RPMI8226 (cell line): ENCODE measurements at places on chromosomes 1 and 21.

DNA sequence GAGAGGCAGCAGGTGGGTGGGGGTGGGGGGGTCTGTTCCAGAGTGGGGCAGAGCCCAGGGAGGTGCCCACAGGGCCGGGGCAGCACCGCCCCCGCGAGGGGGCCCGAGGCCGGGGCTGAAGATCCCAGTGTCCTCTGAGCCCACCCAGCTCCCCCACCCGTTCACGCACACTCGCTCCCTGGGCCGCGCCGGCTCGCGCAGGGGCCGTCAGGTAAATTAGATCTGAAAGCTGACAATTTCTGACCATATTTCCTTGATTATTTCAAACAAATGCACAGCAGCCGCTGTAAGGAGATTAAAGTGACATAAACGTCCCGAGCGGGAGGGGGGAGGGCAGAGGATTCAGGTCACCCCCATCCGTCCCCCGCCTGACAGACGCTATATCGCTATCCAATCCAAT, 118.0 kb downstream of the CASZ1 start:
- DNase-seq: no peak

- DNase-seq: no peak
Measured at GRCh38 chr1:83097715-83098114, 901.2 kb downstream of the TTLL7 start.

DNA sequence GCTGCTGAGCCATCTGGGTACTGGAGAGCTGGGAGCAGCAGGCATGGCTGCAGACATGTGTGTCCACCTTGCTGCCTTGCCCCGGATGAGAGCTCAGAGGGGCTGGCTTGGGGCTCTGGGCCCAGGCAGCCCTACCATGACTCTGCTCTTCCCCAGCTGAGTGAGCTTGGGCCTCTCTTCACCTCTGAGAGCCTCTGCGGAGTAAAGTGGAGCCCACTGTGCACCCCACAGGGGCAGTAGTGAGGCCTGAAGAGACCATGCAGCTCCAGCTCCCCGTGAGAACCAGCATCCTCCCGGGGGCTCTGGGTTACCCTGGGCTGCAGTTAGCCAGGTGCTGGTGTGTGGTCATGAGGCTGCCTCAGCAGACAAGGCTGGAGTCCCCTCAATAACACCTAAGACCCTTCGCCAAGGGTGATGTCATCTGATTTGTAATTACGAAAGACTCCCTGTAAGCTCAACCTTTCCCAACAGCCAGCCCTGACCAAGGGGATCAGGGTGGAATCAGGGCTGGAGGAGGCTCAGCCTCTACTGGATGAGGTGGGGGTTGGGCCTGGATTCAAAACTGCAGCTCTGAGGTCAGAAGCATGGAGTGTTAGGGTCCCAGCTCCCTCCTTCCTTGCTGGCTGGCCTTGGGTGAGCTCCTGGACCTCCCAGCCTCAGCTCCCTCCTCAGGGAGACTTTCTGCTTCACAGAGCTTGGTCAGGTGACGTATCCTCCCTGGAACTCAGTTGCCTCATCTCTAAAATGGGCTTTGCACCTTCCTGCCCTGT, 308.0 kb downstream of the MATN1 start:
- DNase-seq: no peak

DNA sequence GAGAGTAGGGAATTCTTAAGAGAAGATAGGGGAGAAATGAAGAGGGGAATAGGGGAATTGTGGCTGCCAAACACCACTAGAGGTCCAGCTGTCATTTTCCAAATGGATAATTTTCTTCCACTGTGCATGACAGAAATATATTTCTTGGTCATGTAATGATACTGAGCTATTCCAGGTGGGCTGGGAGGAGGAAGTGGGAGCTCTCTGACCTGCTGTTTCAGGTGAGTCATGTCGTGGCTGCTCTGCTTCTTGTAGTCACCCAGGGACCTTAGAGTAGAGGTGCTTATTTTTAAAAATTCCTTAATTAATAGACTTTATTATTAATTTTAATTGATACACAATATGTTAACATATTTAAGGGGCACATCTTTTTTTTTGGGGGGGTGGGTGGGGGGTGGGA, 11.9 kb downstream of the PDE4B start:
- DNase-seq: peak; percentile 40

GRCh38 chr1:200380589-200381021, 29.2 kb downstream of the ZNF281 start:
- no peak for DNase-seq

GRCh38 chr1:82598812-82599211, 798.1 kb downstream of the ADGRL2 start:
- DNase-seq: no peak

DNA sequence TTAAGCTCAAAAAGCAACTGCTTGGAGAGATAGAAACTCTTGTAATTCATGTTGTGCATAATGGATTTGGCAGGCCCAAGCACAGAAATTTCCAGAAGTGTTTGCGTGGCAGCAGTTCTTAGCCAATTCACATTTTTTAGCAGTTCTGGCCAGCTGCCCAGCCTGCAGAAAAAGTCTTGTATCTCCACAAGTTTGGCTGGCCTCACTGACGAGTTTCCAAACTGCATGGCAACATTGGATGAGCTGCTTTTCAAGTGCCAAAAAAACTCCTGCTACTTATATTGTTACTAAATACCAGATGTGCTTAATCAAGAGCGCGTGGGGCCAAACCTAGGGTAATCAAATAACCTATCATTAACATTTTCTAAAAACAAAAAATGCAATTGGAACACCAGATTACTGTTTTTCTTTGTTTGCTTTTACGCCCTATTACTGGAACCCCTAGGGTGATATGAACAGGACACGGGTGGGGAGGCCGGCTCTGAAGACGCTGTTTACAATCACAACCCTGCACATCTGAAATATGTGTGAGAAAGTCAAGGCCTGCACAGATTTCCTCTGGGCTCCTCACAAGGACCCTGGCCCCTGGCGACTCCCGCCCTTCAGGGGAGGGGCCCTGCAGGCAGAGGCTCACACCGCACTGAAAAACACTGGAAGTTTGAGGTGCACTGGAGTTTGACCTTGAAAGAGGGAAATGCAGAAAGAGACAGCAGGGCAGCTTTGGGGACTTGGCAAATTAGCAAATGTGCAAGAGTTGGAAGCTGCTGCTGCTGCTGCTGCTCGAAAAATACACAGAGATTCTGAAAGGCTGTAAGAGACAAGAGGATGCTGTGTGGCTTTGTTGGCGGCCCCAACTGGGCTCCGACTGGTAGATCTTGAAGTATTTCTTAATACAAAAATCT, 55.2 kb upstream of the TARBP1 start:
- DNase-seq: peak; percentile 76

- no peak for DNase-seq
Measured at GRCh38 chr1:195876792-195877191, 731.4 kb downstream of the KCNT2 start.

DNA sequence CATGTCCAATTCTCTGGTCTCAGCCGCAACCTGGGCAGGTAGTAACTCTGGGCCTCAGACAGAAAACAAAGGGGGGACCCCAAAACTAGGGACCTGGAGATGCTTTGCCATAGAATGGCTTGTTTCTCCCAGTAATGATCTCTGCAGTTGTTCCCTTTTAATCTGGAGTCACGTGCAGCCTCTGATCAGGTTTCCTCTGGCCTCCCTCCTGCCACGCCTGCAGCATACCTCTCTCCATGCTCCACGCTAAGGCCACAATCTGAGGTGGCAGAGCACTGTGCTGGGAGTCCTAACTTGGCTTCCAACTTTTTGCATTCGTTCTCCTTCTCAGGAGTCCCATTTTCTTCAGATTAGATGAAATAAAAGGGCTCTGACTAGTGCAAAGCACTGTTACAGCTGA, 1.9 kb downstream of the PABPC4 start:
- peak; percentile 25 for DNase-seq

DNA sequence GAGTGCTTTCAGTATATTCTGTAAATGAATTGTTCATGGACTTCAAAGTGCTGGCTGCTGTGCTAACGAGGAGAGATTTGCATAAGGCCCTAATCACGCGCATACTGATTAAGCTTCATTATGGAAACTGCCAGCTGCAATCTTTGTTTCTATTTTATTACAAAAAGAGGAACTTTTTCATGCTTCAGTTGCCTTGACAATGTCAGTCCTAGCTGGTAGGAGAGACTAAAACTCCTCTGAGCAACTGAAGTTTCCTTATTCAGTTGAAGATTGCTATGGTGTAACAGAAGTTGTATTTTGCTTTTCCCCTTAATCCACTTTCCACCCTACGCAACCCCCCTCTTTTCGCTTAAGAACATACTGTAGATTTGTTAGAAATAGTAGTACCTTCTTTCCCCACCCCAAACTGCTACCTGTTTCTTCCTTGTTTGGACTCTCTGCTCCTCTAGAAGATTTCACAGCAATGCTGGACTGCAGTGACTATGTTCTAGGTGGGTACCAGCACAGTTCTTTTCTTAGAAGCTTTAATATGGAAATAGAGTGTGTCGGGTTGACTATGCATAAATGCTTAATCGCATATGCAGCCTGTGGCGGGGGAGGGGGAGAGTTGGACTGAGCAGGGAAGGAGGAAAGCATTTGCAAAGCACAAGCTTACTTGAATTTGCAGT, 108.3 kb downstream of the POU2F1 start:
- DNase-seq: peak; percentile 41

GRCh38 chr1:177256153-177257075, 85.7 kb downstream of the BRINP2 start:
- peak; percentile 32 for DNase-seq

DNA sequence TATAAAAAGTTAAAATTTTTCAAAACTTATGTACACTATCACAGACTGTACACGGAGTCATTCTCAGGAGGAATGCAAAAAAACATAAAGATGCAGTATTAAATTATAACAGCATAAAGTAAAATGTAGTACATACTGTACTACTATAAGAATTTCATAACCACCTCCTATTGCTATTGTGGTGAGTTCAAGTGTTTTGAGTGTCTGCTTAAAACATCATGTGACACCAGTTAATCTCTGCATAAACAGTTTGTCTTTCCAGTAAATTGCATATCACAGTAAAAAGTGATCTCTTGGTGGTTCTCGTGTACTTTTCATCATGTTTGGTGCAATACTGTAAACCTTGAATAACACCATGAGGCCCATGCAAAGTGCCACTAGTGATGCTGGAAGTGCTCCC, 45.2 kb downstream of the SDCCAG8 start:
- no peak for DNase-seq

GRCh38 chr1:8736927-8737326, 80.5 kb downstream of the RERE start:
- no peak for DNase-seq

DNA sequence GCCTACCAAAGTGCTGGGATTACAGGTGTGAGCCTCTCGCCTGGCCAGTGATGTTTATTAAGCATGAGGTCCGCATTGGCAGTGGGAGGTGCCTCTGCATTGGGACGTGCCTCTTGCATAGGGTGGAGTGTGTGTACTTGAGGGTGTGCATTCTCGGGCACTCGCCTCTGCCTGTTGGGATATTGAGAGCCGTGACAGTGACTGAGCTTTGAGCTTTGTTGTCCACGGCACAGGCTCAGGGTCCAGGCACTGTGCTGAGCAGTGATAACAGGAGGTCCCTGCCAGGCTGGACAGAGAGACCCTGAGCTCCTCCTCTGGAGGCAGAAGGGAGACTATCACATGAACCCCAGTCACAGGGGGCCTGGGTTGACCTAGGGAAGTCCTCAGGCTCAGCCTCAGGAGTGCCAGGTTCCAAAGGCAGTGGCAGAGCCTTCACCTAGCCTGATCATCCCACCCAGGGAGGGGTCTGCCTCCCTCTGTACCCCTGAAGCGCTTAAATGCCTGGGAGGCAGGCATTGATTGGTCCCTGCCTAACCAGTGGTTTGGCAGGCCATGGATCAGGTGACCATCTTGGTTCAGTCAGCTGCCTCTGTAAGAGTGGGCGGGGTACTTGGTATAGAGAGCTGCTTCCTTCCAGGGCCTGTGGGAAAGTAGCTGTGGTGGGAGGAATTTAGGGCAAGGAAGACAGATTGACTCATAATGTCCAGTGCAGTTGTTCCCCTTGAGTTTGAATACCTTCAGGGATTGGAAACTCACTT, 213.8 kb upstream of the TMEM51 start:
- no peak for DNase-seq

DNA sequence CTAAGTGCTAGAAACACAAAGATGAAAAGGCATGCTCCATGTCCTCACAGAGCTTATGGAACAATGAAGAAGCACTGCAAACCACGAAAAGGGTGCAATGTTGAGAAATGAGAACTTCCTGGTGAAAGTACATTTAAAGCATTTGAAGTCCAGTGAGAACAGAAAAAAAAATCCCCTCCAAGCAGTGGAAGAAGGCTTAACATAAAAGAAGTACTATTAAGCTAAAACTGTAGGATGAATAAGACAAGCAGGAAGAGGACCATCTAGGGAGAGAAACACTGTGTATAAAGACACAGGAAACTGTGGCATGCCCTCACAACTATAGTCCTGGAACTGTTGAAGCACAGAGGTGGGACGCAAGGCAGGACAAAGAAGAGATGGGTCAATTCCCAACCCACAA, 10.0 kb downstream of the TP53BP2 start:
- no peak for DNase-seq

DNA sequence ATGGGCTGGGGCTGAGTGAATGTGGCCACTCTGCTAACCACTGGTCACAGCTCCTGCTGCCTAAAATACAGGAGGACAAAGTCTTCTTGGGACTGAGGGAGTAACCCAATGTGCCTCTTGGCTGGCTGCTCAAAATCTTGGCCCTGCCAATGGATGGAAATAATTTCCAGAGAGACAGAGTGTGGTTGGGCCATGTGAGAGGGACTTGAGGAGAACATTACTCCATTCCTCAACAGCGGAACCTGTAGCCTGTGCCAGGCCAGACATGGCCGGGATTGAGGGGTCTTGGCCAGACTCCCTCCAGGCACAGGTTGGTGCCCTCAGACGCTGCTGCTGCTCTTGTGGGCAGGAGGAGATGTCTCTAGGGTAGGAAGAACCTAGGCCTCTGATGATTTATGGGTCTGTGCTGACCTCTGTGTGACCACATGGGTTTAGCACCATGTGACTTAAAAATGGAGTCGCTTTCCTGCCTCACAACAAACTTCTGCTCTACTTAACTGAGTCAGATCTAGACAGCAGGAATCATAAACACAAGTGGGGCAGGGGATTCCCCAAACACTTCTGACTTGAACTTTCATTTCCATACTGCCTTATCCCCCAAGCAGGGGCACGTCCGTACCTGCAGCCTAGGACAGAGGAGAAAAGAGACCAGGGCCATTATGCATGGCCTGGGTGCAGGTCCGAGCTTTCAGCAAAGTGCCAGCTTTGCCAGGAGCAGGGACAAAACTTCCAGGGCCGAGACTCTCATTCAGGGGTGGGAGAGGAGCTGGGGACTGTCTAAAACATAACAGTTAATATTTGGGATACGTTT, 79.2 kb downstream of the CD34 start:
- DNase-seq: no peak
